ENCODE measurements at places on chromosomes 16 and 17.

DNA sequence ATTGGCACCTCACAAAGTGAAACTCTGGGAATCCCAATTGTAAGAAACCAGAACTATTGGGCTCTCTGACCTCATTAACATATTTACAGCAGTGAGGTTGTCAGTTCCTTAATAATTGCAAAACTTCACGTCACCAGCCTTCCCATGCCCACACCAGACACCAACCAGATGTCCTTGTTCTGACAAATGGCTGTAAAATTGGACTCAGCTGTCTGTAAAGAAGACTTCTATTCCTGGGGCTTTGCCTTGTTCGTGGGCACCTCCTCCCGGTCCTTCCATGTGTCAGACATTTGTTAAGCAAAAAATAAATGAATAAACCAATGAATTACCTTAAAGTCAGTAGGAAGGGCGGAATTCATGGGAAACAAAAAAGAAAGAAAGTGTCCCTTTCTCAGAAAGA lies 284.3 kb upstream of the CDH11 start:
- DNase-seq: no peak

- DNase-seq: no peak
Measured at GRCh38 chr16:77511053-77511452, 76.2 kb upstream of the ADAMTS18 start.

GRCh38 chr17:72950242-72950931 lies 142.1 kb downstream of the SLC39A11 start:
- DNase-seq: no peak

- DNase-seq: no peak
Measured at GRCh38 chr16:66871840-66872239, 8.5 kb upstream of the PDP2 start.

DNA sequence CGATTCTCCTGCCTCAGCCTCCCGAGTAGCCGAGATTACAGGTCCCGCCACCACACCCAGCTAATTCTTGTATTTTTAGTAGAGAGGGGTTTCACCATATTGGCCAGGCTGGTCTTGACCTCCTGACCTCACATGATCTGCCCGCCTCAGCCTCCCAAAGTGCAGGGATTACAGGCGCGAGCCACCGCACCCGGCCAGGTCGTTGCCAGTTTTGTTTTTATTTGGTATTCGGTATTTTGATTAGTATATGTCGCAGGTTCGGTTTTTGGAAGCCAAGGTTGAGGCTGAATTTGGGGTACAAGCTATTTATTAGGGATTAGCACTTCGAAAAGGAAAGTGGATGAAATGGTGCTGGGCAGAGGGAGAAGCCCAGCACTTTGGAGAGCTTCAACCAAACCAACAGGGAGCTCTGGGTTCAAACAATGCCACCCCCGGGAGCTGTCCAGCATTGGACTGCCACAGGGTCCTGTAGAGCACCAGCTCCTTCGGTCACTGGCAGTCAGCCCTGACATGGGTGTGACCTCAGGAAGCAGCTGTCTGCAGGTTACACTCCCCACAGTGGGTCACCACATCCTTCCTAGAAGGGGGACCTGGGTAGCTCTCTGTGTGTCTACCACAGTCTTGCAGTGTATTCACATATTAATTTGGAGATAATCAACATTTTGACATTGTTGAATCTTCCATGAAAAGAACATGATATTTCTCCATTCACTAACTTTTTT lies 1.5 kb upstream of the CLEC10A start:
- peak; percentile 28 for DNase-seq

DNA sequence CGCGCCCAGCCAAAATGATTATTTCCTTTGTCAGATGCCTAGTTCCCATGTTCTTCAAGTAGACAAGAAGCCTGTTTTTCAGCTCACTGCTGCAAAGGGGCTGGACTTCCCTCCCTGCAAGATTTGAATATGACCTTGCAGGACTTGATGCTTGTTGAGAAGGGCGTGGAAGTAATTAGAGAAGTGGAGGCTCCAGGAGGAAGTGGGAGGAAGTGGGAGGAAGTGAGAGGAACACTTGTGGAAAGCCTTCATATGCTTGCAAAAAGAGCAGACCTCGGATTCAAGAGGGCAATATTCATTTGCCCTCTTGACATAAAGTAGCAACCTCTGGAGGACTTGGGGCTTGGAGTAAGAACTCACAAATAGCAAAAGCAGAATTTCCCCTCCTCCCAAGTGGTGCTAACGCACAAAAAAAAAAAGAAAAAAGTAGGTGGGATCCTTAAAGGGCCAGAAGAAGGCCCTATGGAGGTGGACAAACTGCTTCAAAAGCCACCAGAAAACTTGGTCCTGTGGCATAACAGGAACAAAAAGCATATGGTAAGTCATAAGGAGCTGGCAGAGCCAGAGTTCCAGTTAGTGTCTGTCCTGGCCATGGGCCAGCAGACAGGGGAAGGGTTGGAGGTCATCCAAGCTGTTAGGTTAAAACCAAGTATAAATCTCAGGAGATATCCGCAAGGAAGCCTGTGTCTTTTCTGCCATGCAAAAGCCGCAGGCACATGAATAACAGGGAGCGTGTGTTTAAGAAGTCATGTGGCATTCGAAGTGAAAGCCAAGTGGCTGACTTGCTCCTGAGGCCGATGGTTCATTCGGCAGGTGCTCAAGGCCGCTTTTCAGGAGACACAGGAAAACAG lies 20.6 kb upstream of the PRKAR1A start:
- DNase-seq: no peak

GRCh38 chr17:28929787-28930186 lies 21.5 kb downstream of the PHF12 start:
- DNase-seq: no peak

DNA sequence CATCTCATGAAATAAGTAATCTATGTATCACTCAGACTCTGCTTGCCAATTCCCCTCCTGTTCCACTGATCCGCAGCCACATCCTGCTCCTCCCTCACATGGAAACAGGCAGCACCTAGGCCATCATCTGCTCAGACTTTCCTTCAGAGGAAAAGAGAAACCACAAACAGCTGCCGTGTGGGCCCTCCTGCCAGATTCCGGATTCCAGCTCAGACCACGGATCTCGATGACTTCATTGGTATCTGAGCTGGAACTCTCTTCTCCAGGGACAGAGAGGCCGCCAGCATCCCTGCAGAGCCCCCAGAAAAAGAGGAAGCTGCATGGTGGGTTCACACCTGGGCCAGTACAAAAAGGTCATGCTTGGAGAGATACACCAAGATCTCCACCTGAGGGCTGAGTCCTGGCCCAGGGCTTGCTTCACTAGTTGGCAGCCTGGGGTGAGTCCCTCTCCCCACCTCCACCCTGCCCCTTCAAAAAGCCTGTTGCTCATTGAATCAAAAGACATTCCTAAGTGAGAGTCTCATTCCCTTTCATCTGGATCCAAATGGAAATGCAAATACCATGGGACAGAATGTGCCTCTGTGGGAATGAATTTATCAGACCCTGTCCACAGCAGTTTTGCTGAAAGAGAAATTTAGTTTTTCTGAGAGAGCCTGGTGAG lies 47.2 kb downstream of the HOXB1 start:
- no peak for DNase-seq

GRCh38 chr16:88783391-88784073 lies 1.5 kb downstream of the PIEZO1 start:
- DNase-seq: no peak

DNA sequence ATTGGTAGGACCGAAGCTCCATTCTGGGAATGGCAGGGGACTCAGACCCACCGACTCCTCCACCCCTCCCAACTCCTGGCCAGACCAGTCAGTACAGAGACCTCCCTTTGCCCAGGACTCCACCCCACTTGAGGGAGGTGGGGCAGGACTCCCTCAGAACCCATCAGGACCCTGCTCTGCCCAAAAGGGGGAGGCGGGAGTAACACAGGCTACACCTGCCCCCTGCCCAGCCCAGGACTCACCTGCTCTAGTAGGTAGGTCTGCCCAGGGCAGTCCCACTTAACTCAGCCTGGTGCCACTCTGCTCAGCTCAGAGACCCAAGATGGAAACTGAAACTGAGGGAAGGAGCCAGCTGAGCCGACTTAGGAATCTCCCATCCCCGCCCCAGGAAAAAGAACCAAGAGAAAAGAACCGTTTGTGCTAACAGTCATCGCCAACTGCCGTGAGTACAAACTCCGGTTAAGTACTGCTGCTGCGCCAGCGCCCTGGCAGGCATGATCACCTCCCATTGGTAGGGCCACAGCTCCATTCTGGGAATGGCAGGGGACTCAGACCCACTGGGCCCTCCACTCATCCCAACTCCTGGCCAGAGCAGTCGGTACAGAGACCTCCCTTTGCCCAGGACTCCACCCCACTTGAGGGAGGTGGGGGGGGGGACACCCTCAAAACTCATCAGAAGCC lies 503 bp downstream of the DHX58 start:
- no peak for DNase-seq

- no peak for DNase-seq
Measured at GRCh38 chr16:75559564-75560372, 3.7 kb upstream of the TMEM231 start.

- no peak for DNase-seq
Measured at GRCh38 chr16:21267298-21267697, 10.8 kb downstream of the CRYM start.

- no peak for DNase-seq
Measured at GRCh38 chr17:43839670-43840108, 6.7 kb upstream of the MPP3 start.

DNA sequence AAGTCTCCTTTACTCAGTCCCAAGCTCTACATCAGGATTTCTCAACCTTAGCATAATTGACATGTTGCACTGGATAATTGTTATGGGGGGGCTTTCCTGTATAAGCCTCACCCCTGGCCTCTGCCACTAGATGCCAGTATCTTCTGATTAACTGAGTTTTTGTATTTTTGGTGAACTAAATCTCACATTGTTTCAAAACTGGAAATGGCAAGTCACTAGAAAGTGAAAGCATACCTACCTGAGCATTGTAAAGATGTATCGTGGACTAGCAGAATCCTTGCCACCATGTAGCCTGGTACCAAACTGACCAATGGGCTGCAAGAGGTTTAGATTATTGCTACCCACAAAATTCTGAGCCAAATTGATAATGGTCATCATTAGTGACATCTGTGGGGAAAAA lies 15.0 kb downstream of the TOP2A start:
- no peak for DNase-seq

DNA sequence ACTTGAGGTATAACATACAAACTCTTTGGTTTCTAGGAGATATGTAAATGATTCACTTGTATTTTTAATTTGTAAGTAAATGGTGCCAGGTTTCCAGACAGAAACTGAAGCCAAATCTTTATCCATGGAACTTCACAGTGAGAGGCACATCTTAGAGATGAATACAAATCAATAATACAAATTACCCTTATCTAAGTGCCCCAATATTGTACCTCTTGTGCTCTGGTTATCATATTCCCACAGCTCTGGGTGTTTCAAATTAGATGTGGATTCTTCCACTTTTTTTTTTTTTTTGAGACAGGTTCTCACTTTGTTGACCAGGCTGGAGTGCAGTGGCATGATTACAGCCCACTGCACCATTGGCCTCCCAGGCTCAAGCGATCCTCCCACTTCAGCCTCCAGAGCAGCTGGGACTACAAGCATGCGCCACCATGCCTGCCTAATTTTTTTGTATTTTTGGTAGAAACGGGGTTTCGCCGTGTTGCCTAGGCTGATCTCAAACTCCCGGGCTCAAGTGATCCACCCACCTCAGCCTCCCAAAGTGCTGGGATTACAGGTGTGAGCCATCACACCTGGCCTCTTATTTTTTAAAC lies 38.0 kb upstream of the DHX40 start:
- no peak for DNase-seq

- DNase-seq: no peak
Measured at GRCh38 chr17:15412606-15413005, 54.8 kb downstream of the CDRT4 start.

- DNase-seq: no peak
Measured at GRCh38 chr17:17691468-17692263, 10.4 kb downstream of the RAI1 start.

Measured in central memory CD4-positive, alpha-beta T cell (primary cell).